ENCODE measurements at places on chromosomes 6 and 20.

GRCh38 chr6:87572021-87572420 lies 17.8 kb downstream of the RARS2 start:
- no peak for DNase-seq

DNA sequence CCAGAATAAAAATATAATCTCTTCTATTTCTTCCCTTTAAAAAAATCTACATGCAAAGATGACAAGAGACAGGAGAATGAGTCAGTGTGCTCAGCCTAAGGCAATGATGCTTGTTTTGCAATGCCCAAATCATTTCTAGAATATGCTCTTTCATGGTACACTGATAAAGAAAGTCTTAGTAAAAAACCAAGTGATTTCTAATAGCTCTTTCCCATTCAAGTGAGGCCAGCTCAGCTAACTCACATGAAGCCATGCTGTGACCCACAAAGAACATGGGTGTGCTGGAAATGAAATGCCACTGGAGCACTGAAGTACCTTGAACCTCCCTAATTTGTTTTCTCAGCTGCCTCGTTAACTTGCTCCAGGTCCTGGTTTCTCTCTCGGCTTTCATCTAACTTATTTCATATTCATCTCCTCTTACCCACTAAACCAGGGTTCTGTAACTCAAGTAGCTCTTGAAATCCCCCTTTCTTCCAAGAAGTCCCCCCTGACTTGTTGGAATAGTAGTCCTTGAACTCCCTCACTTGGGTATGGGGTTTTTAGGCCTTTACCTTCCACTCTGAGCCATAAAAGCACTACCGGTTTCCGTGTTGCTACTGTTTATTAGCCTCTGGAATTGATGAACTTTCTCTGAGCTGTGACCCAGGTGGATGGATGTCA lies 92.7 kb downstream of the IRF4 start:
- DNase-seq = no peak

- no peak for DNase-seq
Measured at GRCh38 chr20:21117521-21117920, 8.4 kb upstream of the KIZ start.

GRCh38 chr6:34056305-34057108 lies 89.4 kb downstream of the GRM4 start:
- peak; percentile 79 for DNase-seq

DNA sequence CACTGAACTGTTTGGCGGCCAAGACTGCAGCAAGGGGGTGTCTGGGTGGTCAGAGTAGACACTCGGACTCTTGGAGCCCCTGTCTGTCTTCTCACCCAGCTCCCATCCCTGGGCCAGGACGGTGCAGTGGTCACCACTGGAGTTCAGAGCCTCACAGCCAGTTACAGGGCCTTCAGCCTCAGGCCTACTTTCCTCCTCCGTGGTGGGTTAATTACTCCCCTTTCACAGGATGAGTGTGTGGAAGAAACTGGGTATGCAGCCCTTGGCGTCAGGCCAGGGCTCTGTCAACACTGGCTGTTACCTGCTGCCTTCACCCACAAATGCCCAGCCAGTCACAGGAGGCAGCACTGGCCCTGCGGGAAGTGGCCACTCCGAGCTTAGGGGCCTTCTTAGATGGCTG lies 1.8 kb upstream of the YTHDF1 start:
- DNase-seq = no peak
